ENCODE measurements at places on chromosomes 1 and 21.

DNA sequence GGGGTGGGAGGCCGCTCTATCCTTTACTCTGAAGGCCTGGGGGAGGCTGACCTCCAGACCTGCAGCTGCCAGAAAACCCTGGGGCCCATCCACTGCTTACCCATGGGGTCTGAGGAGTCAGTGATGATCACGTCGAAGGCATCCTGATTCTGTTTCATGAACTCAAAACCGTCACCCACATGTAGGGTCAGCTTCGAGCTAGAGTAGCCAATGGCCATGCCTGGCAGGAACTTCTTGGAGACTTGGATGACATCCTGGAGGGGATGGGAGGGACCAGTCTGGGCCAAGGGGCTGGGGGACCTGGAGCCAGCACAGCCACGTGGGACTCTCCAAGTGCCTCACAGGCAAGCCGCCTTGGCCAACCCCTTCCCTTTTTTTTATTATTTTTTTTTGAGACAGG is 3.3 kb downstream of the SRM start:
- H3K27me3 ChIP-seq = no peaks in the 10 kb centered on the region
- no peak overlapping the region for H3K27ac ChIP-seq
- no peak overlapping the region for H3K4me3 ChIP-seq

DNA sequence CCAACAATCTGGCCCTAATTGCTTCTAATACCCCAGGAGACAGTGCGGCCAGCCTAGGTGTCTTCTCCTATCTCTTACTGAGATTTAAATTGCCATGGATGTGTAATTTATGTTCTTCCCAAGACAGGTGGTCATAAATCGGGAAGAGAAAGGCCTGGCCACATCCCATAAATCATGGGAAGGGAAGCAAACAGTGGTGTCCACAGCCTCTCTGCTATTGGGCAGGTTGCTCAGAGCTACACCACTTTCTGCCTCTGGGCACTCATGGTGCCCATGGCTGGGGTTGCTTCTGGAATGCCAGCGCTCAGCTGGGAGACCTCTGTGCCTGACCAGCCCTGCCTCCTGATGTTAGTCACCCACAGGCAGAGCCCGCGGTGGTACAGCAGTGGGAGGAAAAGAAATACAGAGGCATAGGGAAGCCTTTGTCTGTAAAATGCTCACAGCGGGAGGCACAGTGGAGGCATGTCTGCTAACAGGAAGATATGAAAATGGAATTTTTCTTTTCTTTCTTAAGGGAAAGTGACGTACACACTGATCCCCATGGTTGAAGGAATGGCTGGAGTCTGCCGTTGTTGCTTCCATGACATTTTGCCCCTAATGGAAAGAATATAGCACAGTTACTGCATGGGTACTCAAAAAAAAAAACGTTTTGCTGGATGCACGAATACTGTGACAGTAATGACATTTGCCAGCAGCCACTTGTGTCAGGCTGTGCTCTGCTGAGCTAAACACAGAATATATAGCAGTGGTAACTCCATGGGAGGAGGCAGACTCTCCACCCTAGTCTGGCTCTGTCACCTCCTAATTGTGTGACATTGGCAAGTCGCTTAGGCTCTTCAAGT is 21.9 kb downstream of the MTARC1 start:
- H3K4me3 ChIP-seq = no peak overlapping the region
- H3K27me3 ChIP-seq = peaks cover 62% of the 10 kb centered on the region
- DNase-seq = no peak
- H3K27ac ChIP-seq = no peak overlapping the region
- peaks cover 7% of the 10 kb centered on the region for H3K4me1 ChIP-seq
- H3K36me3 ChIP-seq = no peaks in the 10 kb centered on the region

DNA sequence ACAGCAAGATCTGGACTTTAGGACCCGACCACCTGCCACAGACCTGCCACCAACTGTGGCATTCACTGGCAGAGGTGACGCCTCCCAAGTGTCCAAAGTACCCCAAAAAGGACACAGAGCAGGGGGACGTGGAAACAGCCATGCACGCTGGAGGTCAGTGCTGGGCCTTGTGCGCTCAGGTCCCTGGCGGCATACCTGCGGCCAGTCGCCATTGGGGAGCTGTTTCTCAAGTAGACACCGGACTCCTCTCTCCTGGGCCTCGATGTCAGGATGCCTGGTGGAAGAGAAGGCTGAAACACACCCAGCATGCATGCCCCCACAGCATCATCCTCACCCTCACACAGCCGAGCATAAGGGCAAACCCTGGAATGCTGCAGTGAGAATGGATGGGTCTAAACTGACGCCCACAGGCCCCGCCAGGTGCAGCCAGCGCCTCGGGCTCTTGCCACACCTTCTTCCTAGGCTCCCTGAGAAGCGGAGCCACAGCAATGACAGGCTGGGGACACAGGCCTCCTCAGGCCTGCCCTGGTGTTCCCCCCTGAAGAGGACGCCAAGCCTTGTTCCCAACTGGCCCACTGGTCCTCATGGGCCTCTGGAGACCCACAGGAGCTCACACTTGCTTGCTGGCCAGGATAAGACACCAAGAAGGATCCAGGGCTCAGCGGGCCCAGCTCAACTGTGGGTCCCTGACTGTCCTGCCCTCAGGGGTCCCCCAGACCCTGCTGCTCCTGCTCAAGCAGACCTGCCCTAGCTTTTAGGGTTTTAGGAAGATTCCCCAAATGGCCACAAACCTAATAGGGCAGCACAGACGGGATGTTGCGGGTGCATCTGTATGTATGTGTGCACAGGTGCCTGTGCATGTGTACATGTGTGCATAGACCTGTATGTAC is 7.7 kb upstream of the SPATC1L start:
- H3K4me3 ChIP-seq = no peak overlapping the region
- H3K27me3 ChIP-seq = no peaks in the 10 kb centered on the region
- H3K4me1 ChIP-seq = no peaks in the 10 kb centered on the region
- peaks cover 9% of the 10 kb centered on the region for H3K36me3 ChIP-seq

DNA sequence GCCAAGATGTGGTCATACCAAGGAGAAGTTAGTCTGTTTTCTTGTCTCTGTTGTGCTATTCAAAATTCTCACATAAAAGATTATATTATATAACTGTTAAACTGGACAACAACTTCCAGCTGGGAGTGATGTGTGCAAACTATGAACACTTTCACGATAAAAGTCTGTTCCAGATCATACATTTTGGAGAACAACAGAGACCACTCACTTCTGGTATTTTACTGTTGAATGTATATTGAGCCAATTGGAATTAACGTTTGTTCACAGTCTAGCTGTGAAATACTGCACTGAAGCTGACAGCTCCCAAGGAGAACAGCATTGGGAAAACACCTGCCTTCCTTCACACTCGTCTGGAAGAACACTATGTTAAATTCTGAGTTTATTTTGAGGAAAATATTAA is 860 bp upstream of the SHCBP1L start:
- H3K4me3 ChIP-seq = no peak overlapping the region
- H3K36me3 ChIP-seq = no peaks in the 10 kb centered on the region
- peaks cover 51% of the 10 kb centered on the region for H3K27me3 ChIP-seq

DNA sequence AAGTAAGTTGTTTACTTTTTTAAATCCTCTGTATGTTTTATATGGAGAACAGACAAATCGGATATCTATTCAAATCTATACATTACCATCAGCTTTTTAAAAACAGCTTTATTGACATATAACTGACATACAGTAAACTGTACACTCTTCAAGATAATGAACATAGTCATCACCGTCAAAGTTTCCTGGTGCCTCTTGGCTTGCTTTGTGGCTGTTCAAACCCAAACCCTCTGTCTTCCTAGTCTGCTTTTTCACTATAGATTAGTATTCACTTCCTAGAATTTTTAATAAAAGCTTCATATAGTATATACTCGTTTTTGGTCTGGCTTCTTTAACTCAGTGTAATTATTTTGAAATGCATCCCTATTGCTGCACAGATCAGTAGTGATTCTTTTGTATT is 56.4 kb upstream of the TPTE start:
- DNase-seq = no peak
- H3K36me3 ChIP-seq = no peaks in the 10 kb centered on the region
- H3K27ac ChIP-seq = no peak overlapping the region
- H3K27me3 ChIP-seq = no peaks in the 10 kb centered on the region

DNA sequence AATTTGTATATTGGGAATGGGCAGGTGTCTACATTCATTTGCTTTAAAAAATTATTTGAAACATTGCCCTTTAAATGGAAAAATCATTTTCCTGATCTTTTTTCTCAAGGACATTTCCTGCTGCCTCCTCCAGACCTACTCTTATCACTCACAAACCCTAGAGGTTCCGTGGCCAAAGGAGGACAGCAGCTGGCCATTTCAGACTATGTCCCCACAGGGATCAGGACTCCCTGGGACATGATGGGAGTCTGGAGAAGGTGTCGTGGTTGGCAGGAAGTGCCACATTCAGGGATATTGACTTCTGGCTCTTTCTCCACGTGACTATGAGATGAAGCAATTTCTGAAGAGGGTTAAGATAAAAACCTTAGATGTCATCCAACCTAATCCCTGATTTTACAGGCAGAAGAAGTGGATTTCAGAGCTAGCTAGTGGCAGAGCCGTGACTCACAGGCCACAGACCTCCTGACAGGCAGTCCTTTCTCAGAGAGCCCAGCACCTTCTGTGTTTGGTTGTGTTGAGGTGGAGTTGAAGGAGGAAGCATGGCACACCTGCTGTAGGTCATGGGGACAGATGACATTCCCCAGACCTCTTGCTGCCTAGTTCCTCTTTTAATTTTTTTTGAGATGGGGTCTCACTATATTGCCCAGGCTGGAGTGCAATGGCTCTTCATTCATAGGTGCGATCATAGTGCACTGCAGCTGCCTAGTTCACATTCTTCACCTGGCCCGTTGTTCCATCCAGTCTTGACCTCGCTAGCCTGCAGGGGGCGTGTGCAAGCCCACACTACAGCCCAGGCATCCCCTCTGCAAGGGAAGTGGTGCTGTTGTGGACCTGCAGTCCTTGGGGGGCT is 25.5 kb upstream of the IL10 start:
- peaks cover 40% of the 10 kb centered on the region for H3K4me1 ChIP-seq
- H3K4me3 ChIP-seq = no peak overlapping the region
- no peaks in the 10 kb centered on the region for H3K27me3 ChIP-seq
- H3K27ac ChIP-seq = no peak overlapping the region

DNA sequence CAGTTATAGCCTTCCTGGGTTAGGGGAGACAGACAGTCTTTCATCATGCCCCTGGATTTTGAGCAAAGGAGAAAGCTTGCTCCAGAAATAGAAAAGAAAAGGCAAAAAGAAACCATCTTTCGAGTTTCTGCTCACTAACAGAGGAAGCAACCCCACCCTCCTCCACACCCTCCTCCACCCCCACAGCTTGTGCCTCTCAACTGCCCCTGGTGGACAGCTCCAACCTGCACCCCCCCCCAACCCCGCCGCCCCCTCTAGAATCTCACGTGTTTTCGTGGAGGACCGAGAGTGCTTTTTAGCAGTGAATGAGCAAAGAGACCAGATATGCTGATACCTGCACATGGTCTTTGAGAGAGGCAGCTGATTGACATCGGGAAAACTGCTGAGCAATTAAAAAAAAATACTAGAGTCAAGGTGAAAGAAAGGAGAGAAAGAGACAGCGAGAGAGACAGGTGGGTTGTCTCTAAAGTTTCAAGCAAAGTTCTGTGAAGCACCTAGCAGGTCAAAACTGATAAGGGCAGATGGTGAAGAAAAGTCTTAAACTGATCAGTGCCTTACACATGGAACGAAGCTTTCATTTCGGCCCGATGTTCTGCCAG is 358.3 kb downstream of the KIF26B start:
- H3K4me3 ChIP-seq = no peak overlapping the region
- peaks cover 63% of the 10 kb centered on the region for H3K27me3 ChIP-seq
- H3K4me1 ChIP-seq = no peaks in the 10 kb centered on the region
- DNase-seq = no peak
- H3K36me3 ChIP-seq = peaks cover 3% of the 10 kb centered on the region

GRCh38 chr1:192243721-192244120 is 73.1 kb upstream of the RGS21 start:
- DNase-seq = no peak
- H3K27ac ChIP-seq = no peak overlapping the region
- no peaks in the 10 kb centered on the region for H3K4me1 ChIP-seq
- H3K4me3 ChIP-seq = no peak overlapping the region
- no peaks in the 10 kb centered on the region for H3K27me3 ChIP-seq

- no peak overlapping the region for H3K27ac ChIP-seq
- H3K4me1 ChIP-seq = peaks cover 35% of the 10 kb centered on the region
- H3K36me3 ChIP-seq = peaks cover 5% of the 10 kb centered on the region
- DNase-seq = no peak
These were observed 10.6 kb upstream of the SLC19A1 start for GRCh38 chr21:45552696-45553391.

- H3K4me3 ChIP-seq = no peak overlapping the region
- DNase-seq = no peak
- no peaks in the 10 kb centered on the region for H3K36me3 ChIP-seq
- H3K27ac ChIP-seq = no peak overlapping the region
- H3K27me3 ChIP-seq = no peaks in the 10 kb centered on the region
These were observed 1.7 kb downstream of the ANGPTL3 start for GRCh38 chr1:62599044-62599443.

DNA sequence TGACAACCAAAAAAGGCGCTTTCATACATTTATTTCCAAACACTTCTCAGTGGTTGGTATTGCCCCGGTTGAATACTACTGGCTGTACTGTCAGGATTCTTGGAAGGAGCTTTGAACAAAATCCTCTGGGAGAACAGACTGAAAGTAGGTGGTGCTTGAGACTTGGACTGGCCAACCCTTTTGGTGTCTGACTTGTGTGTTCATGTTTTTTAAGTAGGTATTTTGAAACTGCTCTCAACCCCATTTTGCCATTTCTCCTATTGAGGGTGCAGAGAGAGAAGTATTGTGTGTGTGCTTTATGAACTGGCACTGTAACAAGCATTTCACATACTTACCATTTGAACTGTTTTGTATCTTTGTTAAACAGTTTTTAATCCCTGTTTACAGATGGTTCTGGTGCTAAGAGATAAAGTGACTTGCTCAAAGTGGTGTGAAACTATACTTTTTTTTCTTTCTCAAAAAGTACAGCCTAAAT is 21.2 kb downstream of the ARID1A start:
- peak overlapping the region; percentile 76 for H3K27ac ChIP-seq
- peaks cover 35% of the 10 kb centered on the region for H3K36me3 ChIP-seq
- DNase-seq = no peak
- peaks cover 90% of the 10 kb centered on the region for H3K4me1 ChIP-seq
- H3K4me3 ChIP-seq = peak overlapping the region; percentile 36

DNA sequence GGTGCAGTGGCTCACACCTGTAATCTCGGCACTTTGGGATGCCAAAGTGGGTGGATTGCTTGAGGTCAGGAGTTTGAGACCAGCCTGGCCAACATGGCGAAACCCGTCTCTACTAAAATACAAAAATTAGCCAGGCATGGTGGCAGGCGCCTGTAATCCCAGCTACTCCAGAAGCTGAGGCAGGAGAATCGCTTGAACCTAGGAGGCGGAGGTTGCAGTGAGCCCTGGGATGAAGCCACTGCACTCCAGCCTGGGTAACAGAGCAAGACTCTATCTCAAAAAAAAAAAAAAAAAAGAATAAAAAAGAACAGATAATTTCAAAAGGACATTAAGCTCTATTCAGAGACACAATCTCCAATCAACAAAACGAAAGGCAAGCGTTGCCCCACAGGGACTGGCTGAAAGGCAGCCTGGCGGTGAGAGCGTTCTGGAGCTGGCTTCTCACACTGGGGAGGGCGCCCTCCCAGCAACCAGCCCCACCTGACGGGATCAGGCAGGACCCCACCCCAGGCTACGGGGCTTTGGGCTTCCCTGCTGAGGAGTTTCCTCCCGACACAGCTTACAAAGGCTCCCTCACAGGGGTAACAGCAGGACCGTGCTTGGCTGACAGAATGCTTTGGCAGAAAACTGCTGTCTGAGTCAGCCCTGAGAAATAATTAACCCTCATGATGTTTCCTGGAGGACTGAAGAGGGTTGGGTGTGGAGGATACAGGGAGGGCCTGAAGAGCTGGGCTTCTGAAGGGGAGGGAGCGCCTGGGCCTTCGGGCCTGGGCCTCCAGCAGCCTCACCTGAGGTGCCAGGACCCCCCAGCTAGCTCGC is 31.1 kb upstream of the SRP9 start:
- H3K27ac ChIP-seq = no peak overlapping the region
- H3K4me1 ChIP-seq = no peaks in the 10 kb centered on the region
- peaks cover 13% of the 10 kb centered on the region for H3K27me3 ChIP-seq
- peaks cover 2% of the 10 kb centered on the region for H3K36me3 ChIP-seq
